ENCODE measurements at places on chromosomes 1 and 21.

GRCh38 chr1:156076609-156077429 is 5.4 kb downstream of the MEX3A start:
- no peak for DNase-seq

GRCh38 chr21:44432841-44433790 is 22.2 kb upstream of the LRRC3 start:
- peak; percentile 8 for DNase-seq

DNA sequence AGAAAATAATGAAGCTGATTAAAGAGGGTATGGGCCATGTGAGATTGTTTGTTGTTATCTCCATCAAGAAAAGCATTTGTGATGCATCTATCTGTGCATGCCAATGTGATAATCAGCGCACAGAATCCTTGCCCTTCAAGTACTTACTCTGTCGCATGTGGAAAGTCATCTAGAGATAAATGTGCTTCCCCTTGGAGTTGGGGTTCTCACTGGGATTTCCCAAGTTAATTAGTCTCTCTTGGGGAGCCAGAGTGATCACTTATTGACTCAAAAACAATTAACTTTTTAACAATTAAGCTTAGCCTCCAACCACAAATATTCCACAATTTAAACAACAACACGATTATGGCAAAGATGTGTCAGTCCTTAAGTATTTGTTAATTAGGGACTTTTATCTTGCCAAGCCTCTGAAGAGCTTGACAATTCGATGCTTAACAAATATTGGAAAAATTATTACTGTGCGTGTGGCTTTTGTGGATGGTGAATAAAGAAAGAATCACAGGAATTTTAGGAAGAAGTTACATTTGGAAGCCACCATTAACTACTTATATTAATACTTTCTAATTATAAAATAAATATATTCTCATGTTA is 17.5 kb downstream of the RHOU start:
- DNase-seq: no peak

- no peak for DNase-seq
These were observed 14.9 kb upstream of the APP start for GRCh38 chr21:26185446-26185845.

- no peak for DNase-seq
These were observed 199.6 kb upstream of the LMO4 start for GRCh38 chr1:87129038-87129437.
